ENCODE measurements at places on chromosomes 4 and X.

GRCh38 chr4:123488916-123489315 is 92.3 kb downstream of the SPRY1 start:
- peak; percentile 90 for DNase-seq

DNA sequence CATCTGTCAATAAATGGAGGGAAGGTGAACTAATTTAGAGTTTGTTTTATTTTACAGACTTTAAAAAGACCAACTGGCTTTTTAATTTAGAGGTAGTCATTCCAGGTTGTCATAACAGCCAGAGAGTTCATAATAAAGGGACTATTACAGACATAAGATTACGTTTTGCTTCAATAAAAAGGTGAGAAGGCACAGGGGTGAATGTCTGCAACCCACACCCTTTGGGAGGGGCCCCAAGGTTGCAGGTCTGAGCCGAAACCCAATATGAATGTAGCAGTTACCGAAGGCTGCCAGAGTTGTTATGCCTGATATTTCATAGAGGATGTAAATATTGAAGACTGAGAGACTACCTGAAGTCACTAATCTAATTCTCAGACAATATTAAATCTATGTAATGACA is 329.7 kb upstream of the GALNT7 start:
- no peak for DNase-seq

GRCh38 chrX:38726612-38727011 is 74.6 kb upstream of the MID1IP1 start:
- peak; percentile 31 for DNase-seq

DNA sequence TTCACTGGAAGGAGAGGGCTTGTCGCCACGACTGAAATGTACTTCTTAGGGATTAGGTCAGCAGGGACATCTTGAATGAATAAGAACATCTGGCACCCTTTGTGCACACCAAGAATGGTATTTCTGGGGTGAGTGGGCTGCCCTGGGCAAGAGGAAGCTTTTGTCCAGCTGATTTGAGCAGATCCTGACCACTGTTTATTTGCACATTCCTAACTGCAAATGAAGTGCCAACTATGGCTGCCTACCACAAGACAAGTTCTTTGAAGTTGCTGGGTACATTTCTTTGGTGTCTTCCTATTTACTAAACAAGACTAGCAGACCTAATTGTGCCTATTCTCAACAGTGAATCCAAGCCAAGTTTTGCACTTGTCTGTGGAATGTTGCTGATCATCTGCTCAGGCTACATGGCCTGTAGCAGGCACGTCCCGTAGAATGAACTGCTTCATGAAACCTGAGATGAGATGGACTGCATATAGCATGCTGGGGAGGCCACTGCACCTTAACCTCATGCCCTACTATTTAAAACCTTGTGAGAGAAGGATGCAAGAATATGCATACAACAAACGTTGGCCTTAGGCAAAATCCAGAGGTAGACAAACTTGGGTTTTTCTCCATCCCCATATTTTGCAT is 45.0 kb downstream of the PIR start:
- peak; percentile 23 for DNase-seq

DNA sequence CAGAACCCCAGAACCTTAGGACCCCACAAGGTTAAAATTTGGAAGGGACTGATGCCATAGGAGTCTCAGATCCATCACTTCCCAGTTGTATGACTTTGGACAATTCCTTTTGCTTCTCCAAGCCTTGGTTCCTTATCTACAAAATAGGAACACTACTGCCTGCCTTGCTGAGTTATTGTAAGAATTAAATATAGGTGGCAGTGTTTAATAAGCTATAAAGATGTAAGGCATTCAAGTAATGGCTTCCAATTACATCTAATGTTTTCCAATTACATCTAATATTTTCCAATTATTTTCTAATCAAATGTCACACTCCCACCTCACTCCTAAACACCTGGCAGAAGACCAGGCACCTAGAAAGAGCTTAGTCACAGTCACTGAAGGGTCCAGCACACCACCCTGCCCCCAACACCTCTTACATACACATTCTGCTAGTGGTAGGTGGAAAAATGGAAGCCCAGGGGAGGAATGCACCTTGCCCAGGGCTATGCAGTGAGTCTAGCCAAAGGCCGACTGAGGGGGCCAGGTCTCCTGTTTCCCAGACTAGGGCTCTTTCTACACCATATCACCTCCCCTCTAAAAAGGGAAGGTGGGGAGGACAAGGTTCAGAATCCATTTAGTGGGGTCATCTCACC is 24.5 kb upstream of the KDM5C start:
- no peak for DNase-seq

DNA sequence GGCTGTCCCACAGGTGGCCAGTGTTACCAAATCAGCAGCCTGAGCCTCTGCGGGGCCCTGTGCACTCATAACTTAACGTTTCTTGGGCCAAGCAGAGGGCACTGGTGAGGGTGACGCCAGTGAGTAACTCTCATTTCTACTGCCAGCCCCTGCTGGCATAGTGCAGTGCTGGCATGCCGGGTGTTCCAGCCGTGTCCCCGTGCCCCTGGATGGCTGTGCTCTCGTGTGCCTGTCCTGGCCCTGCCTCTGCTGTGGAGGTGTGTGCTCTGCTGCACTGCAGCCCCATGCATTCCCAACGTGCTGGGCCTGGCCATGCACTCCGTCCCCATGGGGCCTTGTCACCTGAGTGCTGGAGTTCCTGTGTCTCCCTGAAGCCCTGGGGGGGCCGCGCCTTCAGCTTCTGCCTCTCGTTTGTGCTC is 14.7 kb downstream of the TBC1D14 start:
- DNase-seq, result no peak
